ENCODE measurements at places on chromosomes 7 and 10. TPM values are rescaled to one million over a fixed set of nuclear protein-coding genes. Genes with fewer than 3 reads are reported as not detected.

The BTAF1 gene
- 58.6 TPM for total RNA-seq

The UTF1 gene
- total RNA-seq: not detected

The PRPS1L1 gene
- not detected for total RNA-seq

The WIPF3 gene
- total RNA-seq: not detected

The PTF1A gene
- not detected for total RNA-seq

The NKX1-2 gene
- not detected for total RNA-seq

- DNase-seq: no peak
These were observed 209.5 kb downstream of the GLRX3 start for GRCh38 chr10:130345728-130346127.

DNA sequence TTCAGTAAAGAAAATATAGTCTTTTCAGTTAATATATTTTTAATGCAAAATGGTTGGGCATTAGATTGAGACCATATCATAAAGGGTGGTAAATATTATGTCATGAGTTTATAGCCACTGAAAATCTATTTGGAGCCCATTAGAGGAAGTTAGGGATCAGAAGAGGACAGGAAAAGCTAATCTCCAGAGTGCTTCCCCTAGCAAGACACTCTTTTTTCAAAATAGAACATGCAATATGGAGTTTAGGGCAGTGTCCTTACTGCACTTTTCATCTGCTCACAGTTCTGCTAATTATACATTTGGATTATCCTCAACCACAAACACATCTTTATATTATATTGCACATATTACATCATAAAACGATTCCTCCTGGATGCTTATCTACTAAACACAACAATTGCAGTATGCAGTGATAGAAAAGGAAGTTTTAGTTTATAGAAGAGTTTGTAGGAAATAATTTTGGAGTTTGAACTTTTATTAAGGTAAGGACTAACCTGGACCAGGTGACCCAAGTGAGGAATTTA lies 159.8 kb downstream of the PHF14 start:
- DNase-seq: no peak

GRCh38 chr10:67306588-67307205 lies 380.9 kb downstream of the LRRTM3 start:
- no peak for DNase-seq

DNA sequence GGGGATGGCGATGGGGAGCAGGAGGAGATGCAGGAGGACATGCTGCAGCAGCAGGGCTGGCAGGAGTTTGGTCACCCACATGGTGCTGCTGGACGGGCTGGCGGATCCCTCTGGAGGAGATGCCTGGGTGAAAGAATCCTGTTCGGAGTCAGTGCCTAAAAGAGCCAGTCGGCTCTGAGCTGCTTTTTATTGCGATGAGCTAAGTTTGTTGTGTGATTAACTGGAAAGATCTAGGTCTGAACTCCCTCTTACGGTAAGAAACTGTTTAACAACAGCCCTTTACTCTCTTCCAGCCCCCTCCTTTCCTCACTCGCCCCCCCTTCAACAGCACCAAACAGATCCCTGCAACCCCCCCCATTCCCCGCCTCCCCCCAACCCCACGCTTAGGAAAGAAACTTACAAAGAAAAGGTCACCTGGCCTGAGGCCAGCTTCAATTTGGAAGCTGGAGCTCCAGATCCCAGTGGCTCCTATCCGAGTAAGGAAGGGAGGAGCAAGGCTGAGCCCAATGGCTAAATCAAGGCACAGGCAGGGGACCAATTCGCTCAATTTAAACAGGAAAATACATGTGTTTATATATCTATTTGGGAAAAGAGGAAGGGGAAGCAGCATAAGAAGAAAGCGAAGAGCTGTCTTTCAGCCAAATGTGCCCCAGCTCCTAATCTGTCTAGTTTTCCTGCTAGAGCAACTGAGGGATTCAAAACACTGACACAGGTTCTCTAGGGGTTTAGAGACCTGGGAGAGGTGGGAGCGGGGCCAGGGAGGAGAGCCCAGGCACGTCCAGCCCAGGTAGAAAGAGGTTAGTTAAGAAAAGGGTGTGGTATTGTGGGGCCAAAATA lies at the start of gene HGF:
Gene HGF (minus strand): TSS at position 157 of the 837 bp plus-strand sequence. CDS start 76 bp downstream, at position 81.
- DNase-seq: peak; percentile 91

- no peak for DNase-seq
These were observed 1.8 kb upstream of the ZDHHC4 start for GRCh38 chr7:6575281-6576023.

DNA sequence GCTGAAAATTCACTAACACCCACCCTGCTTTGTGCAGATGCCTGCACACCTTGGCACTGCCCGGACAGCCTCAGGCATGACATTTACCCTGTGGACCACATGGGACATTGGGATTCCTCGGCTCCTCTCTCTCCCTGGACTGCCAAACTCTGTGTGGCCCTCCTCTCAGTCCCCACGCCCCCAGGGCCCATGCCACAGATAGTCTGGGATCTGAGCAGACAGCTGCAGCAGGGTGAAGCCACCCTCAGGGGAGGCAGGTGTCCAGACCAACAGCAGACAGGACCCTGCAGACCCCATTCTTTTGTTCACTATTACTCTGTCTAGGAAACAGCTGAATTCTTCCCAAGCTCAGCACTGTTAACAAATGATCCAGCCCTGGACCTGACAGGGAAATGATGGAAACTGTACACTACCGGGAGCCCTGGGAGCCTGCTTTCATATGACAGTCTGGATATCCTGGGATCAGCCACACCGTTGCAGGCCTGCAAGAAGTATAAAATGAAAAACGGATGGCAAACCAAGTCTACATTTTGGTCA lies 83.4 kb downstream of the VOPP1 start:
- no peak for DNase-seq

DNA sequence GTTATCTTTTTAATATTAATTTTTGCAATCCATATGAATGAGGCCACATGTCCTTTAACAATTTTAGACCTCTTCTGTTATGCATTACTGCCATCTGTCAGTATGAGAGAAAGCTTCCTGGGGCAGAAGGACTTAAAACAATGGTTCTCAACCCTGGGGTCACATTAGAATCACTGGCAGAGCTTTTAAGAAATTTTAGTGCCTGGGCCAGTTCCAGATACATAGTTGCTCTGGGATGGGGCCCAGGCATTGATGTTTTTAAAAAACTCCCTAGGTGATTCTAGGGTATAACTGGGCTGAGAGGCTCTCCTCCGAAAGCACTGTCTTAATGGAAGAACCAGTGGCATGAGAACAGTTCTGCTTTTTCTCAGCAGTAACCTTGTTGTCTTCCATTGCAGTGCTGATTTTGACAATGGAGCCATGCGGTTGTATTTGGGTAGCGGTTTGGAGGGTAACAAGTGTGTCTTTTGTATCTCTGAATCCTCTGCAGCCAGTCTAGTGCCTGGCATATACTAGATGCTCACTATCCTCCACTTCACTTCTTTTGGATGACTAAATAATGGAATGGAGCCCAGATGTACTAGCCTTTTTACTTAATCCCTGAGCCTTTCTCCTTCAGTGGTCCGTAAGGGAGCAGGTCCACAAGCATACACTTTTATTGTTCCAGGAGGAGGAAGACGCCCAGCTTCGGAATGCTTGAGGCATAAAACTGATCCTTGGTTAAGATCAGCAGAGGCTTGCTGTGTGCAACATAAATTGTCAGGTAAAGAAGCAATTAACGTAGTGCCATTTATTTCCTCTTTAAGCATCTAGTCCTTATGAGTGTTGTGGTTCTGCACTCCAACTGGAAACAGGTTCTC lies 227.1 kb downstream of the AUTS2 start:
- peak; percentile 28 for DNase-seq

GRCh38 chr10:111872591-111872990 lies 311.0 kb downstream of the GPAM start:
- DNase-seq: peak; percentile 32

- DNase-seq: peak; percentile 70
These were observed 58.4 kb upstream of the MYO3A start for GRCh38 chr10:25875556-25876165.

DNA sequence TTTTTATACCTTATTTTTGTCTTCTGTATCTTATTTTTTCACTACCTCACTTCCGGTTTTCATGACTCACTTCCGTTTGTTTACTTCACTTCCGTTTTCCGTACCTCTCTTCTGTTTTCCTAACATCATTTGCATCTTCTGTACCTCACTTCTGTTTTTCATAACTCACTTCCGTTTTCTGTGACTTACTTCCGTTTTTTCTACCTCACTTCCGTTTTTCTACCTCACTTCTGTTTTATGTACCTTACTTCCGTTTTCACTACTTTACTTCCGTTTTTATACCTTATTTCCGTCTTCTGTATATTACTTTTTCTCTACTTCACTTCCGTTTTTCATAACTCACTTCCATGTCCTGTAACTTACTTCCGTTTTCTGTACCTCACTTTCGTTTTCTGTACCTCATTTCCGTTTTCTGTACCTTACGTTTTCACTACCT lies 492.5 kb upstream of the AKR1E2 start:
- no peak for DNase-seq

DNA sequence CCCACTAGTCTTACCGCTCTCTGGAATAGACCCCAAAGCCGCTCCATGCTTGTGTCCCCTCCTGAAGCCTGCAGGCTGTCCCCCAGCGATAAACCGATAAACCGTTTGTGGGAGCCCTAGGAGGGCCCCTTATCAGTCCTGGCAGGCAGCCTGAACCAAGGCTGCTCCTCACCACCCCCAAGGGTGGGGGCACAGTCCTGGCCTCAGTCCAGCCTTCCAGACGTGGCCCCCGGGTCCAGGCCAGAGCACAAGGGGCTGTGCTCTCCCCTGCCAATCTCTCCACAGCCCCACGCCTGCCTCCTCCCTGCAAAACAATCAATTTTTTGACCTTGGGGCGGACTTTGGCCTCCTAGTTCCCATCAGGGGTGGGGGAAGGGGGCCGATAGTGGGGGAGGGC lies at the start of gene TFR2:
Gene TFR2 (minus strand): TSS at position 90 of the 397 bp plus-strand sequence. CDS start 43 bp downstream, at position 47.
- DNase-seq: no peak

- DNase-seq: no peak
These were observed 807.4 kb downstream of the KCNMA1 start for GRCh38 chr10:76830218-76830617.

DNA sequence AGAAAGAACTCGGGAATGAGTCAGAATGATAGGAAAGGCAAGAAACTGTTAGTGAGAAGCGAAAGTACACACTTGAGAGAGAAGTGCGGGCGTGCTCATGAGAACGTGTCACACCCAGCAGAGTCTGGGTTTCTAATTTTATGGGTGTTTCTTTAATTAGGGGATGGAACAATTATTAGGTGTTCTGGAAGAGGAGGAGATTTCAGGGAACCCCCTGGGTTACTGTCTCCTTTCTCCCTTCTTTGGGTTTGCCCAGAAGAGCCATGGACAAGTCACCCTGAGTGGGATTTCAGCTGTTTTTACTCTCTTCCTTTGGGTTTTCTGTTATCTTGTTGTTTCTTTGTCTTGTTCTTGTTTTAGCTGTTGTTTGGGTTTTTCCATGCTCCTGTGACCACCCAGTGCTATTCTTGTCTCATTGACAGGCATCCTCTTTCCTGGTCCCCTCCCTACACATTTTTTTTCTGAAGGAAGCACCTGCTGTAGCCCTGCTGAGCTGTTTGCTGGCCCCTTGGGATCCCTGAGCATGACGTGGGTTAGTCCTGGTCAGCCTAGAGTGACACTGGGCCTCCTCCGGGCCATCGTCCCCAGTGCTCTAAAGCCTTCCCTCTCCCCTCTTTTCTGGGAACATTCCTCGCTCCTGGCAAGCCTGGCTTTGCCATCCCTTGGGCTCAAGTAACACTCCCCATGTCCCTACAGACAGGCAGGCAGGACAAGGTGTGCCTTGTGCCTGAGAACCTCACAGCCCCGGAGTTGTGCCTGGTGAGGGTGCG lies 3.5 kb downstream of the SH2D4B start:
- DNase-seq: no peak

DNA sequence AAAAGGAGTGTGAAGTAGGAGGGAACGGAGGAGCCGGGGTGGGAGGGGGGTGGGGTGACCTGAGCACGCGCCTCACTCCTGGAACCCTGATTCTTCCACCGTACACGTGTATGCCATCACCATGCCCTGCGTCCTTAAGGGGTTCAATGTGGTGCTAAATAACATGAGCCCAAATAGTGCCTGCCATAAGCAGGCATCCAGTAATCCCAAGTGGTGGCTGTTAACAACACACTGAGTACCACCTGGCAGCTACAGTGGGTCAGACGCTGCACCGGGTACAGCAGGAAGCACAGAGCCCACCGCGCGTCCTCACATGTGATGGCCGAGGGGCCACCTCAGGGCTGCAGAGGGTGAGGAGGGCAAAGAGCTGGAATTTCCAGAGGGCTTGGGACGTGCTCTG lies 81.9 kb downstream of the PTPRN2 start:
- DNase-seq: no peak

DNA sequence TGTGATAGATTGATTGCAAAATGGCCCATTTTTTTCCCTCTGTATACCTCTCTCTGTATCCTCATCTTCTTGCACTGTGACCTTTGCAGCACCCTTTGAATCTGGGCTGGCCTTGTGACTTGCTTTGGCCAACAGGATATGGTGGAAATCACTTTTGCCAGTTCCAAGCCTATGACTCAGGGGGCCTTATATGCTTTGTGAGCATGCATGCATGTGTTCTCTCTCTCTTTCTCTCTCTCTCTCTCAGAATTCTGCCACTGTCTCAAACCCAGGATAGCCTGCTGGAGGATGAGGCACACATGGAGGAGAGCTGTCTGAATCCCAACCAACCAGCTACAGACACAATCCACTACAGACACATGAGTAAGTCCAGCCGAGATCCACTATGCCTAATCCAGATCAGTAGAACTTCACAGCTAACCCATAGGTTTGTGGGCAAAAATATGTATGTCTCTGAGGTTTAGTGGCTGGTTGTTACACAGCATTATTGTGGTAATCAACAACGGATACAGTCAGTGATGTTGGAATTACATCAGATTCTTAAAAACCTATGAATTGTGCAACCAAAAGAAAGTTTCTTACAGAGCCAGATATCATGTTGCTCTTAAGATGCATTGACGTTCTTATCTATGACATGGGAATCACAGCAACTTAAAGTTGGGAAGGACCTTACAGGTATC lies 41.8 kb upstream of the ABCB4 start:
- peak; percentile 16 for DNase-seq

- DNase-seq: no peak
These were observed 7.8 kb downstream of the BAMBI start for GRCh38 chr10:28684986-28685580.

- DNase-seq: no peak
These were observed 10.8 kb upstream of the PPP1R3C start for GRCh38 chr10:91643700-91644099.

- no peak for DNase-seq
These were observed 4.7 kb upstream of the MUC12 start for GRCh38 chr7:100964630-100965029.

DNA sequence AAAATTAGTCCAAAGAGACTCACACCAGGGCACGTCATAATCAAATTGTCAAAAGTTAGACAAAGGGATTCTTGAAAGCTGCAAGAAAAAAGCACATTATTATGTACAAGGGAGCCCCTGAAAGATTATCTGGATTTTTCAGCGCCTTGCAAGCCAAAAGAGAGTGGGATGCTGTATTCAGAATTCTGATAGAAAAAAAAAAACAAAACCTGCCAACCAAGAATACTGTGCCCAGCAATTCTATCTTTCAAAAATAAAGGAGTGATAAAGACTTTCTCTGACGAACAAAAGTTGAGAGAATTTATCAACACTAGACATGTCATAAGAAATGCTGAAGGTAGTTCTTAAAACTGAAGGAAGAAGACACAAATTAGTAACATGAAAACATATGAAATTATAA lies 240.2 kb downstream of the SNX13 start:
- no peak for DNase-seq

- DNase-seq: no peak
These were observed 592.9 kb upstream of the NRP1 start for GRCh38 chr10:33927347-33927746.
